Progenitor cell of endocrine pancreas (in vitro differentiated cells): ENCODE measurements at places on chromosomes 6 and 20. TPM values are rescaled to one million over a fixed set of nuclear protein-coding genes. Genes with fewer than 3 reads are reported as not detected.
A peak's percentile ranks its signal among the peaks of the same experiment; 100 is the strongest.

The MYLIP gene
- 59.0 and 81.1 TPM in 2 replicates for total RNA-seq

The KCNQ2 gene
- total RNA-seq = 14.6 and 15.6 TPM in 2 replicates

The SHLD1 gene
- 8.3 and 8.5 TPM in 2 replicates for total RNA-seq

The DSTN gene
- total RNA-seq = 199 and 201 TPM in 2 replicates

The OLIG3 gene
- not detected in 2 replicates for total RNA-seq

The HLA-DPA1 gene
- total RNA-seq = 0.89 and 1.8 TPM in 2 replicates

DNA sequence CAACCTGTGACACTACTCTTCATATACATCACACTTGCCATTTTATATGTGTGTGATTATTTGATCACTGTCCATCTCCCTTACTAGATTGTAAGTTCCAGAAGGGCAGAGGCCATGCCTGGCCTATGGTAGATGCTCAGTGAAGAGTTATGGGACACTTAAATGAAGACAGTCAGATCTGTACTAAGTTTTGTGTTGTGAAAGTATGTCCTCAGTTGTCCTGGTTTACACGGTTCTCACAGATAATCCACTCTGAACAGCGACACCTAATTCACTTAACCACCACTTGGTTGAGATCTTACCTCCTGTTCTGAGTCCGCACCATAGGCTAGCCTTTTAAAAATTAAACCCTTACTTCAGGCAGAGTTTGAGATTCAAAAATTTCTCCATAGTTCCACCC, 434.1 kb upstream of the SOX4 start:
- peaks cover 1% of the 10 kb centered on the region for H3K36me3 ChIP-seq
- DNase-seq = no peak
- no peak overlapping the region for H3K4me3 ChIP-seq

DNA sequence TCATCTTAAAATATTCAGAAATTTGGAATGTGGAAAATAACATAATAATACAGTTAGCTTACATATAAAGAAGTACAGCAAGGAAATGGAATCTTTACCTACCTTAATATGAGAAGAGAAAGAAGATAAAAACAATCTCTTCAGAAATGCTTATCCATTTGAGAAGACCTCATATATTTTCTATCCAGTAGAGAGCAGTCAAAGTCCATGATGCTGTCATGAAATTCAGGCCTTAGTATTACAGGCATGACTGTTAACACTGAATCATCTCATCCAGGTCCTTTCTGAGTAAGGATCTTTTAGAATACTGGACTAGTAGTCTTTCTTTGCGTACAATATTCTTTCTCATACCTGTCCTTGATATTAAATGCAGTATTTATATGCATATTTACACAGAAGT, 713.4 kb downstream of the CD109 start:
- H3K27me3 ChIP-seq = no peaks in the 10 kb centered on the region
- H3K4me1 ChIP-seq = no peaks in the 10 kb centered on the region
- H3K4me3 ChIP-seq = no peak overlapping the region
- DNase-seq = no peak
- no peaks in the 10 kb centered on the region for H3K36me3 ChIP-seq

DNA sequence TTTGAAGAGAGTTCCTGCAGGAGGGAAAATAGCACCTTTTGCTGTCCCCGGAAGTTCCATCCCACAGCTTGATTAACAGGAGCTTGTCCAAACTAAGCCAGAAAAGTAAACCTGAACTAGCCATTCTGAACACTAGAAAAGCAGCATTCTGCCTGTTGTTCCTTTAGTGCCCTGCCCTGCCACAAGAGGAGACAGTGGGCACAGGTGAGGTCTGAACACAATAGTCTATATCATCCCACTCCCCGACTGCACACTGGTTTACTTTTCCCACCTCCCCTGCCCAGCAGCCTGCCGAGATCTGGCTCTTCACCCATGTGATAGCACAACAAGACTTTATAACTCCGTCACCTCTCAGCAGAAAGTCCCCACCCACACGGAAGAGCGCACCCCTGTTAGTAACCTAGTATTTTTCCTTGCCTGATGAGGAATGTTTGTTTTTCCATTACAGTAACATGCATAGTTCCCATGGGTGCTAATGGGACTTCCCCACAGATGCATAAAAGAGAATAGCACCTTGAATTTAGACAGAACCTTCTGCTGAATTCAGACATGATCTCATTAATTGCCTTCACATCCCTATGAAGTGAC, 59.7 kb downstream of the TFAP2A start:
- no peak overlapping the region for H3K4me3 ChIP-seq
- H3K4me1 ChIP-seq = no peaks in the 10 kb centered on the region
- no peaks in the 10 kb centered on the region for H3K27me3 ChIP-seq
- no peak overlapping the region for H3K27ac ChIP-seq
- DNase-seq = no peak

DNA sequence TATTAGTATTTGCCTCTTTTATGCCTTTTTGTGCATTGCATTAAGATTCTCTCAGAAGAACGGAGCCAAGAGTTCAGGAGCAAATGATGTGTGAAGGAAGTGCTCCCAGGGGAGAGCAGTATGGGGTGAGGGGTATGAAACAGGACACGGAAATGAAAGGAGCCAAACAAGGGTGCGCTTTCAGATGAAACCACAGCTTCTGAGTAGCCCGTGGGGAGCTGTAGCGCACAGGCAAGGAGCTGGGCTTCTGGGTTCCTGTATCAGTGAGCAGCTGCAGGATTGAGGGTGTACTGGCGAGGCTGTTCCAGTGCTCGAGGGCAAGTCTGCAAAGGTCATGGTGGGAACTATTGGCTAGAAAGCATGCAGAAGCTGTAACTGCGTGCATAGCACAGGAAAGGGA, 25.4 kb downstream of the ANKEF1 start:
- no peak overlapping the region for H3K27ac ChIP-seq
- no peaks in the 10 kb centered on the region for H3K27me3 ChIP-seq
- H3K4me3 ChIP-seq = no peak overlapping the region

- peaks cover 26% of the 10 kb centered on the region for H3K4me1 ChIP-seq
- H3K27ac ChIP-seq = peak within 1 kb of the TSS; percentile 63
- peaks cover 5% of the 10 kb centered on the region for H3K27me3 ChIP-seq
- H3K4me3 ChIP-seq = peak within 1 kb of the TSS; percentile 83
- DNase-seq = peak; percentile 92
- no peaks in the 10 kb centered on the region for H3K36me3 ChIP-seq
These were observed at the start of gene ANKRD6 for GRCh38 chr6:89432875-89433251. Gene ANKRD6 (plus strand): TSS chr6:89433152. CDS start chr6:89566977, 133,825 bp downstream.
